ENCODE measurements at places on chromosomes 2 and 18.

DNA sequence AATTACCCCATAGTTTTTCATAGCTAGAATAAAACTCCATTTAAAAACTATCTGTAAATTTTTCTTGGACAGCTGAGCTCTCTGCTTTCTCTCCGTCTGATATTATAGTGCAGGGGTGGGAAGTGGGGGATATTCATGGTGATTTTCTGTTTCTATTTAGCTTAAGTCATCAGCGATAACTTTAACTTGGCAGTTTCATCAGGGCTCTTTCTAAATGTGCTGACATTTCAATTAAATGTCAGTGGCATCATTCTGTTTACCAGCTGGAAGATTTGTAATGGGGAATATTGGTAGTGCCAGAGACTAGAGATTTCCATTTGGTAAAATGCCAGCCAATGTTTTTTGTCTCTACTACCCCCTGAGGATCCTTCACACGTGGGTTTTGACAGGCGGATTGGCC is 53.5 kb upstream of the CAPN13 start:
- DNase-seq: no peak

- DNase-seq: no peak
These were observed 960.2 kb downstream of the CNTNAP5 start for GRCh38 chr2:124985270-124985669.

GRCh38 chr2:172102391-172103359 is at the start of gene DLX2:
Gene DLX2 (minus strand): TSS chr2:172102900. CDS start chr2:172102538, 362 bp downstream.
- peak; percentile 53 for DNase-seq

- DNase-seq: no peak
These were observed 624 bp downstream of the ZNF516 start for GRCh38 chr18:76494231-76495005.

GRCh38 chr2:10221976-10222870 is 80.5 kb upstream of the HPCAL1 start:
- DNase-seq: no peak

- no peak for DNase-seq
These were observed 12.2 kb upstream of the ME2 start for GRCh38 chr18:50866765-50867164.

- DNase-seq: no peak
These were observed 79.8 kb upstream of the RNF152 start for GRCh38 chr18:61972389-61973264.

DNA sequence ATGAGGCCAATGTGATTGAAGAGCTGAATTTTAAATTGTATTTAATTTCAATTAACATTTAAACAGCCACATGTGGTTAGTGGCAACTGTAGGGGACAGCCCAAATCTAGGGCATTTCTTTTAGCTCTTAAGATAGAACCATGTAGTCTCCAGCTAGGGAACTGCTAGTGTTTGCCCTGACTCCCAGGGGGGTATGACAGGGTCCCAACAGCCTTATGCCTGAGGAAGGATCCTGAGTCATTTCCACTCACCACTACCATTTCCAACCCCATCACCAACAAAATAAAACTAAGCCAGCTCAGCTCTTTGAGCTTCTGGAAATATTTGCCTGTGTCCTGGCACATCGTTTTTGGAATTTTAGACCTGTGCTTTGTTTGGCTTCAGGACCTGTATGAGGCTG is 13.7 kb upstream of the GMCL1 start:
- DNase-seq: no peak

GRCh38 chr2:207768168-207768865 is 1.4 kb downstream of the FZD5 start:
- DNase-seq: peak; percentile 57

- DNase-seq: no peak
These were observed 24.8 kb upstream of the STK39 start for GRCh38 chr2:168272225-168272624.

DNA sequence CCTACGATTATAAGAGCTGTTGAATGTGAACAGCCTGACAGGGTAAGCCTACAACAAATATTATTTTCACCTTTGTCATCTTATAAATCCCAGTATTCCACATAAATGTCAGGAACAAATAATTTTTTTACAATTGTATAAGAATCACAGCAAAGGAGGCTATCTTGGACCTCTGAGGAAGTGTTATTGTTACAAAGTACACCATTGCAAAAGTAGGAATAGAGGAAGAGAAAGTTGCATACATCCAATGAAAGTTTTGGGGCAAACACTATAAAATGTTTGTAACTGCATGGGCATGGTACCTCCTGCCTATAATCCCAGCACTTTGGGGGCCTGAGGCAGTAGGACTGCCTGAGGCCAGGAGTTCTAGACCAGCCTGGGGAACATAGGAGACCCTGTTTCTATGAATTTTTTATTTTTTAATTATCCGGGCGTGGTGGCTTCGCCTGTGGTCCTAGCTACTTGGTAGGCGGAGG is 715 bp upstream of the MEMO1 start:
- no peak for DNase-seq

- DNase-seq: no peak
These were observed 33.1 kb upstream of the LNPK start for GRCh38 chr2:176035013-176035691.

- DNase-seq: no peak
These were observed 8.2 kb downstream of the FBXO15 start for GRCh38 chr18:74139411-74139810.

- no peak for DNase-seq
These were observed 35.2 kb downstream of the UNC50 start for GRCh38 chr2:98643496-98644100.

GRCh38 chr2:175468431-175469098 is 287.1 kb upstream of the ATP5MC3 start:
- DNase-seq: no peak

DNA sequence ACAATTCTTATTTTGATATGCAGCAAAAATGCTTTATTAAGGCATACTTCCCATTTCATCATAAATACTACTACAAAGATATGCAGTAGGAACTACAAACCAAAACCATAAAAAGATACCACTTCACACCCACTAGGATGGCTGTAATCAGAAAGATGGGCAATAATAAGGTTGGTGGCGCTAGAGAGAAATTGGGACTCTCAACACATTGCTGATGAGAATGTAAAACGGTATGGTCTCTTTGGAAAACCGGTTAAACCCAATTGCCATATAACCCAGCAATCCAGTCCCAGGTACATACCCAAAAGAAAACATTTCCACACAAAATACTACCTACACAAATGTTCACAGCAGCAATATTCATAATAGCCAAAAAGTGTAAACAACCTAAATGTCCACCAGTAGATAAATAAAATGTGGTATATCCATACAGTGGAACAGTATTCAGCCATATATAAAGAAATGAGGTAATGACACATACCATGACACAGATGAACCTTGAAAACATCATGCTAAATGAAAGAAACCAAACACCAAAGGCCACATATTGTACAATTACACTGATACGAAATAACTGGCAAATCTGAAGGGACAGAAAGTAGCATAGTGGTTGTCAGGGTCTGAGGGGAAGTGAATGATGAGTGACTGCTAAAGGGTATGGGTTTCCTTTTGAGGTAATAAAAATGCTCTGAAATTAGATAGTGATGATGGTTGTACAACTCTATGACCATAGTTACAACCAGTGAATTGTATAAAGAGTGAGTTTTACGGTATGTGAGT is 12.7 kb downstream of the SP3 start:
- DNase-seq: no peak

DNA sequence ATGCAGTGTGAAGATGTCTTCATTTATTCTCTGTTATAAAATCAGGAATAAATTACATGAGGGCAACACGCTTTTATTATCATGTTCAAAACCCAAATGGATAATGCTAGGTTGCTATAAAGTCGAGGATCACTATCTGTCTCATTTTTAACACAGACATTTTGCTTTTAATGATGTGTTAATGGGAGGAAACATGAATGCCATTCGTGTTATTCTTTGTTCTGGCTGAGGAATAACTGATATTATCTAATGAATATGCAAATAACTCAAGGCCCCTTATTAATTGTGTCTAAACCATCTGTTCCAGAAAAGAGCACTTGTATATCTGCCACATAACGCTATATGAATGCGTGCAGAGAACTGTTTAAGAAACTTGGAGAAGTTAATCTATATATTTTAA is 576.1 kb downstream of the DCDC2C start:
- DNase-seq: no peak

GRCh38 chr2:192983173-192983572 is 788.4 kb upstream of the TMEFF2 start:
- DNase-seq: no peak

DNA sequence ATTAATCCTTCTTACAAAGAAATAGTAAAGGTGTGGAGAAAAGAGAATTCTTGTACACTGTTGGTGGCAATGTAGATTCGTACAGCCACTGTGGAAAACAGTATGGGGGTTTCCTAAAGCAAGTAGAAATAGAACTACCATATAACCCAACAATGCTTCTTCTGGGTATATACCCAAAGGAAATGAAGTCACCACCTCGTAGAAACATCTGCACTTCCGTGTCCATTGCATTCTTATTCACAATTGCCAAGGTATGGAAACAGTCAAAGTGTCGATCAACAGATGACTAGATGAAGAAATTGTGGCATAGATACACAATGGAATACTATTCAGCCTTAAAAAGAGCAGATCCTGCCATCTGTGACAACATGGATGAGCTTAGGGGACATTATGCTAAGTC is 93.4 kb upstream of the TGIF1 start:
- DNase-seq: no peak

- no peak for DNase-seq
These were observed 71.4 kb downstream of the KCMF1 start for GRCh38 chr2:85042330-85042729.

DNA sequence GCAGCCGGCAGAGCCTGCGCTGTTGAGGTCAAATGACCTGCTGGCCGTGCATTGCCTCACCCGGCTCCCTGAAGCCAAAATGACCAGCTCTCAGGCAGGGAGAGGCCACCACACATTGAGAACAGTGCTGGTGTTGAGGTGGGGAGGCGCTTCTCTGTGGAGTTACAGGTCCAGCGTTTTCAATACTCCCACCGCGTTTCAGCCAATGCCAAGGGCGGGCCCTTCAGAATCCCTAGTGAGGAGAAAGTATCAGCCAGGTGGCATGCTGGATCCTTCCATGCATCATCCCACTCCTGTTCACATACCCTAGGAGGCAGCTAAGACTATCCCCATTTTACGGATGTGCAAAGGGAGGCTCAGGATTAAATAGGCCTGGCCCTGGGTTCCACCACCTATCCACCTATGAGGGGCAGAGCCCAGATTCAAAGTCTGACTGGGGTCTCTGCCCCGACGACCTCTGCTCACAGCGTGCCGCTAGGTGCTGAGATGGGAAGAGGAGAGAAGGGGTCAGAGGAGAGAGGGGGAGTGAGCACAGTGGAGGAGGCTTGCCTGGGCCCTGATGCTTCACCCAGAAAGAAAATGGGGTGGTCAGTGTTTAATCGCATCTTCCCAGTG is 137.6 kb upstream of the ID2 start:
- no peak for DNase-seq

DNA sequence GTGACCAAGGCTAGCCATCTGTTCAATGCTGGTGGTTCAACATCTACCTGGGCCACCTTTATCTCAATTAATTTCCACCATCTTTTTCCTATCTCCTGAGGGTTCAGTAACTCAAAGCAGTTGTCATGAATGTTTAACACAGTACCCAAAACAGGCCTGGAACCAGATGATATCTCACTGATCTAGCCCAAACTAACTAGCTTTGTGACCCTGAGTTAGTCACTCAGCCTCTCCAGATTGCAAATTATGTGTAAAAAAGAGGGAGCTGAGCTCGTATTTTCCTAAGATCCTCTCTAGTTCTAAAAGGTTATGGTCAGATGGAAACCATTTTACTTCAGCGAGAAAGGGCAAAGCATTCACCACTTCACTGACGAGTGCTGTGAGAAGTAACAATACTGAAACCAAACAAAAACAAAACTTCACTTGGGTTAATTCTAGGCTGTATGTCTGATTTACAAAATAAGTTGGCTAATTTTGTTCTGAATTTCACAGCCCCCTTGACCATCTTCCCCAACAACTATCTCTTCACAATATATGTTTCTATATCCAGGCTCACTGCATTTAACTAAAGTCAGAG is 14.8 kb downstream of the SPRED2 start:
- no peak for DNase-seq

DNA sequence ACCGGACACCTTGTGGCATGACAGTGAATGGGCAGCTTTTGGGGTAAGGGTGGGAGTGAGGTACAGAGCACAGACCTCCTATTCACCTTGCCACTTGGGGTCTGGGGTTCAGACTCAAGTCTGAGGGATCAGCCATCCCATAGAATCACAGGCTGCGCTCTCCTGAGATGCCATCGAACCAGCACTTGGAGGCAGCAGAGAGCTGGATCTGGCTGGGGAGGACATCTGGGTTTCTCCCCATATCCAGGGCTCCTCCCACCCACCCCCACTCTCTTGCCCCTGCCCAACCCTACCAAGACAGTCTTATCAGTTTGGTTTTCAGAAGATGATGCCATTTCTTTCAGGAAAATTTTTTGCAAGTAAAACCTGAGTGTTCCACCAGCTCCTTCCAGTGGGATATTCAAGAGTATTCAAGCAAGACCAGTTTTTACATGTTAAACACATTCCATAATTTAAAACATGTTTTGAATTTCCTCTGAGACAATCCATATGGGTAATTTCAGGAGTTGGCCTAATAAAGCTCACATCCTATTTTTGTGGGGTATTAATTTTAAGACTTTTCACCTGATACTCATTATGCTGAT is 29.2 kb upstream of the TEX44 start:
- peak; percentile 71 for DNase-seq

DNA sequence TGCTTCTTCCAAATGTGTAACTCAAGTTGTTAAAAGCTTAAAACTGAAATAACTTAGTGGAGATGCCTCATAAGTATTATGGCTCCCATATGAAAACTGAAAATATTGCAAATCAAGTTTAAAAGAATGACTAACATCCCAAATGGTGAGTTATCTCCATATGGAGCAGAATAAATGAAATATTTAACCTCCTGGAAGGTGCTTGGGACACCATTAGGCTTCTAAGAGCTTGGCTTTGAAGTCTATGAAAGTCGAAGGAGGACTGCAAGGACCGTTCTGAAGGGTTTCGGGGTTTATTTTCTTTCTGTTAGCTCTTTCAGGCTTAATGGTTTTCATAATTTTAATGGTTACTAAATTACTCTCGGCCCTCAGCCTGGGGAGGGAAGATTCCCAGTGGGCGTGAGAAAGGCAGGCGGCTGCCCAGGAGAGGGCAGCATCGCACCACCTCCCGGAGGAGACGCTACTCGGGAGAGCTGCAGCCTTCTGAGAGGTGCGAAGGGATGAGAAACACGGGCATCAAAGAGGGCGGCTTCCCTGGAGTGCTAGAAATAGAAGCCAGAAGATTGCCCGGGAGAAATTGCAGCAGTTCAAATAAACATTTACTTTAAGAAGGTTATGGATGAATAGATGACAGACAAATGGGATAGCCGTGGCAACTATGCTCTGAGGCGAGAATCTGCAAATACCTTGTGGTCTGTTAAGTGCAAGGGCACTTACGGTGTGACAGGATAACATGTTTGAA is 43.1 kb downstream of the MAP3K19 start:
- DNase-seq: peak; percentile 68

GRCh38 chr18:21054252-21054821 is 57.3 kb downstream of the ROCK1 start:
- no peak for DNase-seq

DNA sequence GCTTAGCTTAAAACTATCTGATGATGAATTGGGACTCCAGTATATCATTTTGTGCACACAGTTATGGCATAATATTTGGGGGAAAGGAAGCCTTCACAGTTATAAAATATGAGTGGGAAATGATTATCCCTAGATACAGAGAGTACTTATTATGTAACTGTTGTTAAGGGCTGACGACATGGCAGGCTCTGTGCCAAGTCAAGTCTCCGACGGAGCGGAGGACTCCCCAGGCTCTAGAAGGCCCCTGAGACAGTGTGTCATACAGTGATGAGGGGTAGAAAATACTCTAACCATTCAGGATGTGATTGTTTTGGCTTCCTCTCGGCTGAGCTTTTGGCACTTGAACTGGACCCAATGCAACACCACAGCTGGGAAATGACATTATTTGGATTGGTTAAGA is 211.8 kb downstream of the SLC8A1 start:
- DNase-seq: peak; percentile 6
